ENCODE measurements at places on chromosomes 3 and 15.

- no peak for DNase-seq
Observed at GRCh38 chr3:54064486-54064885, 57.9 kb upstream of the CACNA2D3 start.

DNA sequence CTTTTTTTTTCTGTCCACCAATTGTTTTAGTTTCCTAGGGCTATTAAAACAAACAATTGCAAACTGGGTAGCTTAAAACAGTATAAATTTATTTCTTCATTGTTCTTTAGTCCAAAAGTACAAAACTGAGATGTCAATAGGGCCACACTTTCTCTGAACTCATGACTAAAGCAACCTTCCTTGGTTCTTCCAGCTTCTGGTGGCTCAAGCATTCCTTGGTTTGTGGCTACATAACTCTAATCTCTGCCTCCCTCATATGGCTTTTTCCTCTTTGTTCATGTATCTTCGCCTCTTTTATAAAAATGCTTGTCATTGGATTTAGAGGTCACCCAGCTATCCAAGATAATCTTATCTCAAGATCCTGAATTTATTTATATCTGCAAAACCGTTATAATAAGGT, 914.5 kb upstream of the EPHA6 start:
- no peak for DNase-seq

GRCh38 chr15:82184776-82185175, 77.8 kb downstream of the EFL1 start:
- DNase-seq, result no peak

DNA sequence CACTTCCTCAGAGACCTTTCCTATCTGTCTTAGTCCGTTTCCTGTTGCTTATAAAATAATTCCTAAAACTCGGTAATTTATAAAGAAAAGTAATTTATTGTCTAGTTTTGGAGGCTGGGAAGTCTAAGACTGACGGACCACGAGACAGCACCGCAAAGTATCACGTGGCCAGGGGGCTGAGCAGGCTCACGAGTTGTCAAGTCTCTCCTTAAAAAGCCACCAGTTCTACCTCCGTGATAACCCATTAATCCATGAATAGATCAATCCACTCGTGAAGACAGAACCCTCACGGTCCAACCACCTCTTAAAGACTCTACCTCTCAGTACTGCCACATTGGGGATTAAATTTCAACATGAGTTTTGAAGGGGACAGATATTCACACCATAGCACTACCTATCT, 821 bp downstream of the LINS1 start:
- DNase-seq, result peak; percentile 35

GRCh38 chr3:46574243-46574646, 8.1 kb upstream of the LRRC2 start:
- DNase-seq, result no peak

DNA sequence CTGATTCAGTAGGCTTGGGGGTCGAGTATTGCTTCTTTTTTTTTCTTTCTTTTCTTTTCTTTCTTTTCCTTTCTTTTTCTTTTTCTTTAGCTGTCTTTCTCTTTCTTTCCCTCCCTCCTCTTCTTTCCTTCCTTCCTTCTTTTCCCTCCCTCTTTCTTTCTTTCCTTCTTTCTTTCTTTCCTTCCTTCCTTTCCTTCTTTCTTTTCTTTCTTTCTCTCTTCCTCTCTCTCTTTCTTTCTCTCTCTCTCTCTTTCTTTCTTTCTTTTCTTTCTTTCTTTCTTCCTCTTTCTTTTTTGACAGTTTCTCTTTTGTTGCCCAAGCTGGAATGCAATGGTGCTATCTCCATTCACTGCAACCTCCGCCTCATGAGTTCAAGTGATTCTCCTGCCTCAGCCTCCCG, 36.0 kb downstream of the TM4SF4 start:
- DNase-seq, result no peak

- no peak for DNase-seq
Observed at GRCh38 chr15:59764775-59765174, 75.7 kb upstream of the BNIP2 start.

DNA sequence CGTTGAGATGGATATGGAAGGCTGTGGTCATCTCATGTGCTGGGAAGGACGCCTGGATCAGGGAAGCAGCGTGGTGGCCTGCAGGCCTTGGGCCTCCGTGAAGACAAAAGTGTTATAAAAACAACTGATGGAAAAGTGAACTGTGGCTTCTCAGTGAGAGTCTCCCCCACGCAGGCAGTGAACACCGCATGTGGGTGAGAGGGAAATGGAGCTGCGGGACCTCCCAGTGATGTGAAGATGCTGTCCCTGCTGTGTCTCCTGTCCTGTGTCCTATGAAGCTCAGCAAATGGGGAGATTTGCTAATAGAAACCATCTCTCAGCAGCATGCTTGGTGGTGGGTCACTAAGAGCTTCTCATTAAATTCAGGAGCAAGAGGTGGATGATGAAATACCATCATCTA, 25.1 kb downstream of the NSMCE3 start:
- DNase-seq, result no peak

DNA sequence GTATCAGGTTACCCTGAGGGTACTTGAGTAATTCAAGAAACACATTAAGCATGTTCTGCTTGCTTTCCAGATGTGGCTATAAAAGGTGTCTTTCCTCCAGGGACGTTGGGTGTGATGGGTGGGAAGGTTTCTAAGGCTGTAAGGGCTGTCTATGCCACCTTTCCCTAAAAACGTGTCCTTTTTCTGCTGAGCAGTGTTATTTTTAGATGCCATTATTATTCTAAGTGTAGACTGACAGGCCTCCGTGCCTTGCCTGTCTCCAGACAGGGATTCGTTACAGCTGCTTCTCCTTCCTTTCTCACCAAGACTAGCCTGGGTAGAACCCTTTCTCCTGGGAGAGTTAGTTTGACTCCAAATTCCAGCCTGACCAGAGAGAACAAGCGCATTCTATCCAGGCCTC, 26.8 kb upstream of the RHO start:
- DNase-seq, result no peak

Data from activated T-cell treated with anti-CD3 and anti-CD28 coated beads, Interleukin-2, amount 50 U/mL, for 4 hours (primary cell).